Activated CD4-positive, CD25-positive, alpha-beta regulatory T cell treated with anti-CD3 and anti-CD28 coated beads, Interleukin-2, amount 50 U/mL, for 16 hours (primary cell): ENCODE measurements at places on chromosomes 11 and 22.

- DNase-seq = peak; percentile 14
Measured at GRCh38 chr11:35235936-35236666, 97.1 kb downstream of the CD44 start.

GRCh38 chr11:114348200-114349191 is 51.8 kb downstream of the C11orf71 start:
- DNase-seq = no peak

- no peak for DNase-seq
Measured at GRCh38 chr22:36415415-36416168, 27.8 kb upstream of the MYH9 start.

- no peak for DNase-seq
Measured at GRCh38 chr11:115652496-115652895, 148.3 kb upstream of the CADM1 start.

GRCh38 chr11:92810423-92811064 is 158.9 kb upstream of the MTNR1B start:
- no peak for DNase-seq

DNA sequence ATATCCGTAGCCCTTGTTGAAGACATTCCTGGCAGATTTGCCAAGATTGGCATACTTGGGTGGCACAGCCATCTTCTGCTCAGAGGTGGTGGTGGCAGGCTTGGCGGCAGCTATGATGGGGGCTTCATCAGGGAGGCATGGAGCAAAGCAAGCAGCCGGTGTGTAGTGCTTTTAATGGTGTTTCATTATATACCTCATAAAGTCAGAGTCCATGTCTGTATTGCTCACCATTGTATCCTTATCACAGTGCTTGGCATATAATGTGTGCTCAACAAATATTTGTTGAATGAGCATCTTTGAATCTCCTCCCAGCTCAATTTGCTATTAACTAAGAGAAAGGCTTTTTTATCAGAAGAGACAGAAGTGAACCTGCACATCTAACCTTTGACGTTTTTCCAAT is 7.8 kb upstream of the DNHD1 start:
- no peak for DNase-seq

- no peak for DNase-seq
Measured at GRCh38 chr22:35380537-35381423, at the start of gene HMOX1. HMOX1 (plus strand) TSS chr22:35381096; CDS start chr22:35381174, 78 bp downstream.

DNA sequence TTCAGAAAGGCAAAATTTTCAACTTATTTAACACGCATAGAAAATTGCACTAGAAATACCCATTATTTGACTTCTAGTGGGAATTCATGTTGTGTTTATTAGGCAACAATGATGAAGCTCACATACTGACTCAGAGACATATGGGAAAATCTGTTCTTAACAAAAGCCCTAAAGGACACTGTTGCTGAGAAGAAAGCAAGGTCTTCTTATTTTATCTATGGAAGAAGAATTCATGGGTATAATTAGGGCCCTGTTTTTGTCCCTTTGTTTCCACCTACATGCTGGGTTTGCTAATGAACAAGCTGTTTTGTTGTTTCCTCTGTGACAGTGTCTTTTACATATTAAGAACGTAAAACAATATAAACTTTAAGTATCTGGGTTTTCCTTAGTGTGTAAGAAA is 606.7 kb upstream of the ARHGAP42 start:
- no peak for DNase-seq

GRCh38 chr11:26478710-26479109 is 93.4 kb downstream of the MUC15 start:
- DNase-seq = no peak

GRCh38 chr11:120694726-120695125 is 183.2 kb downstream of the GRIK4 start:
- DNase-seq = no peak

DNA sequence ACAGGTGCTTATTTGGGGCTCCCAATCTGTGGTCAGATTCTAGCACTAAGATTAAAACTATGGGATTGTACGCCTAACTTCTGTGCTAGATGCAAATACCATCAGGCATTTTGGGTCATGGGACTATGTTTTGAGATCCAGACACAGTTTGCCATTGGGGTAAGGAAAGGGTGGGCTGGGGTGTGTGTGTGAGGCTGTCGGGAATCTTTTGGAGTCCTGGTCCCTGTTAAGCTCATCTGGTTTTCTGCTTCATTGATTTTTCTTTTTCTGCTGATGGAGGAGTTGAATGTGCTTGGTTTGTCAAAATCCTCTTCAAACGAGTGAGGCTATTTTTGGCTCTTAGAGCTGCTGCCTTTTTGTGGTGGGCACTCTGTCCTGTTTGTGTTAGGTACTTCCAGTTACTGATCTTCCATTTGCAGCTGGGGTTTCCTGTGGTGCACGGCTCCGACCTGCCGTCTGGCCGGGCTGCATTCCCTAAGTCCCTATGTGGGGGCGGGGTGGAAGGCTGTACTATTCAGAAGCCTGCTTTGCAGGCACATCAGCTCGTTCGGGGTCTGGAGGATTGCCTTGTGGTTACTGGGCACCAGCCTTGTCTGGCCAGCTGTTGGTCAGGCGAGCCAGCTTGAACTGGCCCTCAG is 2.9 kb downstream of the BCR start:
- no peak for DNase-seq

- no peak for DNase-seq
Measured at GRCh38 chr11:27514076-27514475, 7.5 kb upstream of the LIN7C start.

DNA sequence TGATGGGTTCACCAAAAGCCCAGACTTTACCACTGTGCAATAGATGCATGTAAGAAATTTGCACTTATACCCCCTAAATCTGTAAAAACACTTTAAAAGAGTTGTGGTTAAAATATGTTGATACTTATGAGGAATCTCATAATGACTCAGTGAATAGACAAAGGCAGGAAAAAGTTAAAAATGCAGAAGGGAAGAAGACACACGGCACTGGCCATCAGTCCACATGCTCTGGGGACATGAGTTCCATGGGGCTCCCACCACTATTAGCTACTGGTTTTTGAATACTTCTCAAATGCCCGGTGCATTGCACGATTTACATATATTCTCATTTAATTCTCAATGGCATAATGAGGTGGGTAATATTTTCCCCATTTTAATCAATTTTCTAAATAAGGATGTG is 59.3 kb upstream of the BLID start:
- DNase-seq = no peak

DNA sequence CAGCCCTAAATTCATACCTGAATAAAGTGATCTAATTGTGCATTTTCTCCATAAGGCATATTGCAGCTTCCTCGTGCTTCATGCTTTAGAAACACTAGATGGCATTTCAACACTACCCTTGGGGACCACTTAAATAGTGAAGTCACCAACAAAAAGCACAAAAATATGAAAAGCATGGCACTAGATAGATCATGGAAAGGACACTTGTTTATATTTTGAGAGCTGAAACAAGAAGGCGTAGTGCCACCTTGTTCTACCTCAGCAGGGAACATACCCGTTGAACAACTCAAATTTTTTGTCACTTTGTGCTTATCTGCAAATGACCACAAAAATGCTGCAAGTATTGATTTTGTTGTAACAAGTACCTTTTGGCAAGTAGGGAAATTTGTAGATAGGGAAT is 8.6 kb downstream of the TBCEL start:
- DNase-seq = no peak

- DNase-seq = no peak
Measured at GRCh38 chr22:35749808-35750207, 32.1 kb downstream of the APOL5 start.

GRCh38 chr11:120112174-120112796 is 25.6 kb downstream of the TRIM29 start:
- no peak for DNase-seq

GRCh38 chr11:63239254-63239653 is 4.1 kb downstream of the SLC22A25 start:
- no peak for DNase-seq

DNA sequence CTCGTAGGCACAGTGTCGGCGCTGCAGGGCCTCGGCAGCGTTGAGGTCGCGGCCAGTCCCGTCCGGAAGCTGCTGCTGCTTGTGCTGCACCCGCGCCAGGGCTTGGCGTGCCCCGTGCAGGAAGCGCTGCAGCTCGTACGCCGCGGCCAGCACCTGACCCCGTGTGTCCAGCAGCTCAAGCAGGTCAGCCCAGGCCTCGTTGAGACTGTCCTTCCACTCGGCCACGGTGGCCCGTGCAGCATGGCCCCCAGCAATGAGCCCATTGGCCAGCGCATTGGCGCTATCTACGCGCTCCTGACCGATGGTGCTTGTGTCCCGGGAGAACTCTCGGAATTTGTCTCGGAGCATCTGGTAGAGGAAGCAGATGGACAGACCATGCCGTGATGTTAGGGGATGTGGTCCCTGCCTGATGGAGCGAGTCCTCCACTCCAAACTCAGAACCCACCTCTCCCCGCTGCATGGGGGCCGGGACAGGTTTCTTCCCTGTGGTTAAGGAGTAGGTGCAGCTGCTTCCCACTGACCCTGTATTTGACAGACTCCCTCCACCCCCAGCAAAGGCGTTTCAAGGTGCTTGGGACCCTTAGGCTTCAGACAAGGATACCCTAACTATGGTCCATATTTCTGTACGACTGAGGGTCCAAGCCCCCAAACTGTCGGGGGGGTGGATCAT is 13.8 kb upstream of the RBM4B start:
- DNase-seq = no peak

DNA sequence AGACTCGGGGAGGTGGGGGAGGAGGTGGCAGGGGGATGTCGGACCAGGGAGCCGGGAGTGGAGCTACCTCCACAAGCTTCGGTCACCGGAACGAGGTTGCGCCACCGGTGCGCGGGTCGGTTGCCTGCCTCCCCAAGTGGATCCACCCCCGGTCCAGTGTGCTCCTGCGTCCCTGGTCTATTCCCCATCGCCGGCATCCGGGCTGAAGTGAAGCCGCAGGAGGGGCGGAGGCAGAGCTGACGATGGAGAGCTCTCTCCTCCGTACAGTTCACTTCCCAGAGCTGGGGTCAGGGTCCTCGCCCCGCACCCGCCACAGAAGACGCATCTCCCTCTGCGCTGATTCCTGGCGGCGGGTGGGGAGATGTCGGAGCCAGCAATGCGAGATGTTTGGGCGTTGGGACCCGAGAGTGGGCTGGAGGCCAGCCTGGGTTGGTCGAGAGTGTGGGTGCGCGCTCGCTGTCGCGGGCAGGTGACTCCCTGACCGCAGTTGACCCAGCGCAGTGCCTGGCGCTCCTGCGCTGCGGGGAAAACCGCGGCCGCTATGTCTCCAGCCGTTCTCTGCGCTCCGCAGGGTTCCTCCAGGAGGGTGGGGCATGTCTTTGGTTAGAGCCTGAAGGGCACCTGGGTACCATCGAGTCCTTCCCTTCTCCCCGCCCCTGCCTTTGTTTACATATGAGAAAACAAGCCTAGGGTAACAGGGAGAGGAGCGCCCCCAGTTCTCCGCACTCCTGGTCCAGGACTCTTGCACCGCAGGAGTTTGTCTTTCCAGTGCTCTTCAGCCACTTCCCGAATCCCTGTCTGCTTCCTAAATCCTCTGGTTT is 1.7 kb downstream of the C11orf96 start:
- DNase-seq = no peak

DNA sequence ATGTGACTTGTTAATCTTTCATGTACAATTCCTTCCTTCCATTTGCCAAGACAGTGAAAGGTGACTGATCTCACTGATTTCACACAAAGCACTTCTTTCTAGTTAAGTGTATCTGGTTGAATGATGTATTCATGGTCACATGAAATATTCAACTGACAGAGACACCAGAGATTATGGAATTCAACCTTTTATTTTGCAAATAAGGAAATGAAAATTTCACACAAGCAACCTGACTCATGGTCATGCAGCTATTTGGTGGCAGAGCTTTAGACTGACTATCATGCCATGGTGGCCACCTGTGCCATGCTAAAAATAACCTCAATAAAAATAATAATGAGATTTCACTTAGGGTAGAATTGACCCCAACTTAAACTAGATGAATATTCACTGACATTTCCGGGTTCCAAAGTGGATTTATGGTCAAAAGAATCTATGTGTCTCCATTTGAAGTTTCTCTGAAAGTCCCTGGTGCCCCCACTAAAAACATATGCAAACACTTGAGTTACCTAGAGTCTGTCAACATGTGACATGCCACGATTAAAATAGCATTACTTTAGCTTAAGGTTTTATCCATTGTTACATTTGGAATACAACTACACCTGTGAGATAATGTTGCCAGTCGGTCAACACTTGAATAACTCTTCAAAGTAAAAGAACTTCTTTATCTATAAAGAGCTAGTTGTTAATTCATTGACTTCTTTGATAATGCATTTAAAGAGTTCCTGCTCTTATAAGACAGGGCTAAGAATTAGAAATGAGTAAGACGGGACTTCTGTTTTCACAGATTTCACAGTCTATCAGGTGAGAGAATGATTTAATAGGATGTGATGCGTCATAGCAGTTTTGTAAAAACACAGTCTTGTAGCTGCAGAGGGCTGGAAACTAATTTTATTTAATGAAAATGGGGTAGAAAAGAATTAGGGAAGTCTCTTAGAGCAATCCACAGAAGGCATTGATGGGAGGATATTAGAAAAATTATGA is 94.6 kb upstream of the OR9G4 start:
- DNase-seq = no peak

GRCh38 chr11:128476729-128477128 is 110.6 kb downstream of the ETS1 start:
- peak; percentile 68 for DNase-seq

DNA sequence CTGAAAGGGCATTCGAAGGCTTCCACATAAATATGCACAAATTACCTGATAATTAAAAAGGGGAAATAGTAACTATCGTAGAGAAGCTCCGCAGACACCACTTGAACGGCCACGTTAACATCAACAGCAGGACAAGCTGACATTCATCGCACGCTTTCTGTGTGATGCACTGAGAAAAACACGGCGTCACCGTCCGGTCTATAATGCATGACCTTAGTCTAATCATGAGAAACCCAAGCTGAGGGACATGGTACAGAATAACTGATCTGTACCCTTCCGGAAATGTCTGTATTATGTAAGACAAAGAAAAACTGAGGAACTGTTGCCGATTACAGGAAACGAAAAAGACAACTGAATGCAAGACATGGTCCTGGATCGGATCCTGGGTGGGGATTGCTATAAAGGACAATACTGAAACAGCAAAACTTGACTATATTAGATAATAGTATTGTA is 678 bp upstream of the RANGAP1 start:
- peak; percentile 30 for DNase-seq

- no peak for DNase-seq
Measured at GRCh38 chr11:61728940-61729219, 23.6 kb upstream of the MYRF start.

GRCh38 chr11:47136327-47136726 is 40.4 kb downstream of the ARFGAP2 start:
- no peak for DNase-seq

GRCh38 chr11:5257296-5257695 is 2.7 kb upstream of the HBG2 start:
- DNase-seq = no peak
